ENCODE measurements at places on chromosomes 4 and X. TPM values are rescaled to one million over a fixed set of nuclear protein-coding genes. Genes with fewer than 3 reads are reported as not detected.

Gene LRP2BP
- 0.23 TPM for total RNA-seq

Gene FAM9A
- total RNA-seq: not detected

Gene DDIT4L
- 0.08 TPM for total RNA-seq

Gene JAKMIP1
- not detected for total RNA-seq

Gene F8A2
- total RNA-seq: not detected

Gene RNF150
- 1.4 TPM for total RNA-seq

Gene MAGEA9B
- total RNA-seq: not detected

Gene ACSL4
- total RNA-seq: 928 TPM

Gene IL21
- total RNA-seq: not detected

Gene TNMD
- total RNA-seq: not detected

Gene DUX4
- total RNA-seq: not detected

Gene CSAG1
- total RNA-seq: not detected

Gene SLC6A8
- total RNA-seq: 0.84 TPM

Gene CTAG1A
- total RNA-seq: not detected

Data from liver (tissue), 10 donors.